ENCODE measurements at places on chromosomes 4 and X.
A peak's percentile ranks its signal among the peaks of the same experiment; 100 is the strongest.

DNA sequence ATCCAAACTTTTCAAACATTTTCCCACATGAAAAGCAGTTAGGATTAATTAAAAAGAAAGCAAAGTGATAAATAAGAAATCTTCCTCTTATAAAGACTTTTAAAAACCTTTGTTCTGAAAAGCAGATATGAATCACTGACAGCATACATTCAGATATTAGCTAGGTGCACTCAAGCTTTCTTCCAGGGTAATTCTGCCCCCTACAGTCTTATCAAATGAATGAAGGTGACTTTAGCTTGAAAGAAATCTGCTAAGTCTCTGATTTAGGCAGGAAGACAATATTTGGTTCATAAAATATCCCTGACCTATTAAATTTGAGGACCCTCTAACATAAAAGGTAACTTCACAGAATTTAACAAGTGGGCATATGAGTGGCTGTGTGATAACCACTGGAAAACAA lies 209.1 kb upstream of the FAM47A start:
- no peak for DNase-seq

GRCh38 chr4:25051534-25051933 lies 20.8 kb upstream of the LGI2 start:
- no peak for DNase-seq

GRCh38 chr4:86359944-86360478 lies at the start of gene MAPK10:
TSS of gene MAPK10 (minus strand) at chr4:86360053.
- peak; percentile 1 for DNase-seq

DNA sequence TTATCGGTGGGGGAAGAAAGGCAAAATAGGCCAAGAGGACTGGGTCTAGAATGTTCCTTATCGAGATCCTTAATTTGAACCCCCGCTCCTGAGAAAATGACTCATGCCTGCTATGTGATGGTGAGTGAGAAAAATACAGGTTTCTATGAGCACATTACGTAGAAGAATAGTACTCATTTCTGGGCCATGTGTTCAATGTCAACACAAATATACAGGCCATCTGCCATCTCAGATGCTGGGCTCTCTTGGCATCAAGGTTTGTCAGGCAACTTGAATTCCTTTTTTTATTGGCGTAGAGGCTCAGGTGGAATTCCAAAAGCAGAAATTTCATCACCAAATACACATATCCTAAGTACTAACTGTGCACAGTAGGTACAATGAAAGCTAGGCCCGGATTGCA lies 81.4 kb upstream of the TRIM2 start:
- no peak for DNase-seq

GRCh38 chr4:58688568-58688967 lies 1578.4 kb upstream of the IGFBP7 start:
- no peak for DNase-seq

DNA sequence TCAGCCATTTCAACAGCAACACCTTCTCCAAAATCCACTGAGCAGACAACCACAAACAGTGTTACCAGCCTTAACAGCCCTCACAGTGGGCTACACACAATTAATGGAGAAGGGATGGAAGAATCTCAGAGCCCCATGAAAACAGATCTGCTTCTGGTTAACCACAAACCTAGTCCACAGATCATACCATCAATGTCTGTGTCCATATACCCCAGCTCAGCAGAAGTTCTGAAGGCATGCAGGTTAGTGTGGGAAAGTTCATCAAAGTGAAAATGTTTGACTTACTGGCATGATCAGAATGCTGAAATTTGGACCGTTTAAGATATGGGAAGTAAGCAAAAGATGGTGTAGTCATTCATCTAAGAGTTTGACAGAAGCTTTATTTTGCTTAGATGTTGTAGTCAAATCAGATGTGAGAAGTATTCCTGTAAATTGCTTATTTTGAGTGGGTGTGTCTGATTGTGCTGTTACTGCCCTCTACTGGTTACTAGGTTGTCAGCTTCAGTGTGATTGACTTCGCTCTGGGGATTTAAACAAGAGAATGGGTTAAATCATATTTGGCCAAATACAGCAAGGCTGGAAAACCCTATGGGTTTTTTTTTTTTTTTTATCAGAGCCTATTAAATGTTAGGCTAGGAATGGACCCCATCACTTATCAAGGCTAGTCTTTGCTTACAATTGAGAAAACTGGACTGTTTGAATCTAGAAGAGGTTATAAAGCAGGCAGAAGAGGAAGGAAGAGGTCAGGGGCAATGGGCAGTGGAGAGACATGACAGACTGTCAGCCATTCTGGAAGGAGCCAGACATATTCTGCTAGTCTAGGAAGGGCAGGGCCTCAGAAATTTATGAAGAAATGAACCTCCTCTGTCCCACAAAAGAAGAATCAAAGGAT lies 130.3 kb downstream of the DIPK2B start:
- no peak for DNase-seq

Measured in T-helper 9 cell (primary cell).